Left forelimb (tissue), 1 donor: ENCODE measurements at places on chromosomes 5 and 9.

DNA sequence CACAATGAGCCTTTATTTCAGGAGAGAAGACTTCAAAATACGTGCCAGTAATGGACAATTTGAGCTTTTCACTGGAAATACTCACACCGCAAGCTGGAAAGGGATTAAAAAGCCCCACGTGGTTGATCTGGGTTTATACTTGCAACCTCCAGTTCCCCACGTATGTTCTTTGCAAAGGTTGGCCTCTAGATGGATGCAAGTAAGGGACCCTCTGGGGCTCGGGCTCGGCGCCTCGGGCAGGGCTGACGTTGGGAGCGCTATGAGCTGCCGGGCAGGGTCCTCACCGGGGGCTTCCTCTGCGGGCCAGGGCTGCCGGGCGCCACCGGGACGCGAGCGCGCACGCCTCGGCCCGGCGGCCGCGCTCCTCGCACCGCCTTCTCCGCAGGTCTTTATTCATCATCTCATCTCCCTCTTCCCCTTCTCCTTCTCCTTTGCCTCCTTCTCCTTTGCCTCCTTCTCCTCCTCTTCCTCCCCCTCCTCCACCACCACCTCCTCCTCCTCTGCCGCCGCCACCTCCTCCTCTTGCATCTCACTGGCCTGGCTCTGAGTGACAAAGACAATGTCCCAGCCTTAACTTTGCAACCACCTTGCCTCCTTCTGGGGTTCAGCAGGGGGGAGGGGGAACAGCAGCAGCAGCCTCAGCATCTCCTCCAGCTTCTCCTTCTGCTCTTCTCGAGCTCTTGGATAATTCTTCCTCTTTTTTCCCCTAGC, 701 bp upstream of the ZNF462 start:
- peak; percentile 81 for DNase-seq

- DNase-seq, result no peak
Measured at GRCh38 chr5:172902497-172903472, 56.4 kb upstream of the RPL26L1 start.

- DNase-seq, result no peak
Measured at GRCh38 chr9:104970271-104970987, 42.5 kb upstream of the ABCA1 start.

- no peak for DNase-seq
Measured at GRCh38 chr5:160887780-160888179, 35.8 kb upstream of the ATP10B start.

DNA sequence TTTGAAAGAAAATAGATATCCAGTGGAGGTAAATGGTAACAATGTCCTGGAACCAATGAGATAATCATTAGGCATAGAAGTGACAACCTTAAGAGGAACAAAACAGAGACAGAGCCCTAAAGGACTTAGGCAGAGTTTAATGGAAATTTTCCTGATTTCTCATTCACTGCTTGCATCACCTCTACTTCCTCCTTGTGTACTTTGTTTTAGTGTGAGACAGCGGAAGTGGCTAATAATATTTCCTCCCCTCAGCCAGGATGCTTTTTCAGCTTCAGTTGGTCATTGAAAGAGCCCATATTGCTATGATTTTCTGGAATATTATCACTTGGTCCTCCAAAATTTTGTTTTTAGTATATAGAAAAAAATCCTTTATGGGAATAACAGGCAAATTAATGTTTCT, 153.4 kb upstream of the MPDZ start:
- DNase-seq, result no peak

DNA sequence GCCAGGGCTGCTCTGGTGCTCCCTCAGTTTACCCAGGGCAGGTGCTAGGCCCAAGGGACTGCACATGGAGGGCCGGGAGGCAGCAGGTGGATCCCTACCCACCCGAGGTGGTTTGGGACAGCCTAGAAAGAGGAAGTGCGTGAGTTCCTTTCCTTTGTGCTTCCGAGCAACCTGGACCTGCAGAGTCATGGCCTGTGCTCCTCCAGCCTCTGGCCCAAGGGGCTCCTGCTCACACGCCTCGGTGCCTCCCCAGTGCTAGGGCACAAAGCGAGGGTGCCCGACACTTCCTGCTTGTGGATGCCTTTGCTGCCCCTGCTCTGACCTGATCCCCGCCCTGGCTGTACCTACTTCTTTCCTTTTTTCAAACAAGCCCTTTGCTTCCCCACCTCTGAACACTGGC, 79.3 kb downstream of the RXRA start:
- no peak for DNase-seq

GRCh38 chr5:138466900-138467710, 1.8 kb downstream of the EGR1 start:
- no peak for DNase-seq

DNA sequence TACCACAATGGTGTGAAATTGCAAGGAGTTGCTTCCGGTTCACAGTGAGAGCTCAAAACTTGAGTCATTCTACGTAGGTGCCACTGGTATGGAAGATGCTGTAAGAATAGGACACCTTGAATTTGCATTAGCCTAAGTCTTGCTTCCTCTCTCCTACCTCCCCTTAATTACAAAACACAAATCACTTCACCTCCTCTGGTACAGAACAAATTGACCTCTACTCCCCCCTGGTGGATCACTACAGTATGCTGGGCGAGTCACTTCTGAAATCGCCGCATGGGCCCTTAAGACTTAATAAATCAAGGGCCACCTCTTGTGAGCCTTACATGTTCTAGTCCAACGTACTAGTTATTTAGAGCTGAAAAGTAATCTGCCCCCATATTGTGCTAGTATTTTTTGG, 145.3 kb upstream of the SMARCA2 start:
- no peak for DNase-seq

GRCh38 chr5:89988998-89989655, 420.4 kb downstream of the CETN3 start:
- no peak for DNase-seq

DNA sequence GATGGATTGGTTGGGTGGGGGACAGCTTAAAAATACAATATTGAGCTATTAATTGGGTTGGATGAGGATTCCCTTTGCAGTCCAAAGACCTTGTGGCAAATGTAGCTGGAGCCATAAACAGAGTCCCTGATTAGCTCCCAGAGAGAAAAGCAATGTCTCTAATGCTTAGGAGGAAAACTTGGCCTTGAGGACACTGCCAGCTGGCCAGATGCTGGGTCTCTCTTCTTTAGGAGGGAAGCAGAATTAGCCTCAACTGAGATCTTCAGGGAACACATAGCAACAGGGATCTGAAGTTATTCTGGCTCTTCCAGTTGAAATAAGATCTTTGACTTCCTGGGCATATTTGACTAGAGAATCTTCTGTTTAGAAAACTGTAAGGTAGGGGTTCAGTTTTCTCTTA, 121.7 kb upstream of the WWC1 start:
- no peak for DNase-seq

DNA sequence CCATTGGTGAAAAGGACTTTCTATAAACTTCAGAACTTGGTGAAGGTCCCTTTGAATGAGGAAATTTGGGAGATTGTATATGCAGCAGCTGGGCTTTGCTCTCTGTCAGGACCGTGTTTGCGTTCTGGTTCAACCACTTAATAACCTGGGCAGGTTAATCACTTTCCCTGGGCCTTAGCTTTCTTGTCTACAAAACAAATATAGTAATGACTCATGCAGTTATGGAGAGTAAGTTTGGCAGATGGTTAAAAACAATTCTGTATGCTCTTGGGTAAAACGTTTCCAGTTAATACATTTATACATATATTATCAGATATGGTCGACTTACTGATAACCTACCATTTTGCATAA, 197.0 kb downstream of the ARHGEF28 start:
- DNase-seq, result no peak

GRCh38 chr5:31213257-31213656, 19.8 kb downstream of the CDH6 start:
- no peak for DNase-seq

GRCh38 chr9:111158363-111158762, 120.1 kb upstream of the LPAR1 start:
- no peak for DNase-seq

DNA sequence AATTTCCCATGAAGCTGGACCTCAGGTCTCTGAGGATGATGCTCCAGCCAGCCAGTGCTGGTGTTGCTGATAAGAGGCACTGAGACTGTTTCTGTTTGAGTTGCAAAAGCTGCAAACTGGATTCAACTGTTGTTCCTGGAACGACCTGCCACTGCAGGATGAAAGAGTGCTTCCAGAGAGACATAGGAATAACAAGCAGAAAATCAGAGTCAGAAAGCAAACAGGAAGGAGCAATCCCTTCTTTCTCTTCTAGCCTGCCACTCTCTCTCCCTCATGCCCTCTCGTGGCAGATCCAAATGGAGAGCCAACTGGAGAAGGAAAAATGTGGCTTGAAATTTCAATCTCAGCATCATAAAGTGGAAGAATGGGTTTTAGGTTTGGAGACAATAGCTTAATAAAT, 110.4 kb downstream of the STARD4 start:
- no peak for DNase-seq

DNA sequence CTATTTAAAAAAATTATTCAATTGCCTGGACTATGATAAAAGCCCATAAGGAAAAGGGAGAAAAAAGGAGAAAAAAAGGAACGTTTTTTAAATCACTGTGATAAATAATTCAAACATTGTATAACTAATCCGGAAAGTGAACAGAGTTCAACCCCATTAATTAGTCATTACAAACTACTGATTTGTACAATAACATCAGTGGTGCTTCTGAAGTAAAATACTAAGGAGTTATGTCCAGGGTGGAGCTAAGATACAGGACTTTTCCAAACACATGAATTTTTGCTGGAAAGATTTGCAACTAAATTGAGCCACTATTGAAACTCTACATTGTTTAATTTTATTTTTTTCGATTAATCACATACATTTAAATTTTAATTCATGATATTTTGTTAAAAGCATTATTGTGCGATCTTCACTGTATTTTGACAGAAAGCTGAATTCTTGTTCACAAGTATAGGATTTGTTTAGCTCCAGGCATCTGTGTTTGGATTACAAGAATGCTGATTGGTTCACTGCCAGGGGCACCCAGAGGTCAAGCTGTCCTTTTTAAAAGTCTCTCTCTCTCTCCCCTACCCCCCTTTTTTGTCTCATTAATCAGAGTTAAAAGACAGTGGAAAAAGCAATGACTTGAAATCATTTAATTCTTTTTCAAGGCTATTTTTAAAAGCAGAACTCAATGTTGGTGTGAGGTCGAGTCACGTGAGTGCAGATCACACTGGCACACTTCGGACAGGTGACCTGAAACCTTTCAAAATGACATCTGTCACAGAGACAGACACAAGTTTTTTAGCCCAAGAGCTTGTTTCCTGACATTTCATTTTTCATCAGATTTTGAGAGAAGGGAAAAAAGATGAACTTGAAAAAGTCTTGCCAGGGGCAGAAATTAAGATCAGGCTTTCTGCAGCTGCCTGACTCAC, 387.3 kb downstream of the NR2F1-AS1 start:
- no peak for DNase-seq

DNA sequence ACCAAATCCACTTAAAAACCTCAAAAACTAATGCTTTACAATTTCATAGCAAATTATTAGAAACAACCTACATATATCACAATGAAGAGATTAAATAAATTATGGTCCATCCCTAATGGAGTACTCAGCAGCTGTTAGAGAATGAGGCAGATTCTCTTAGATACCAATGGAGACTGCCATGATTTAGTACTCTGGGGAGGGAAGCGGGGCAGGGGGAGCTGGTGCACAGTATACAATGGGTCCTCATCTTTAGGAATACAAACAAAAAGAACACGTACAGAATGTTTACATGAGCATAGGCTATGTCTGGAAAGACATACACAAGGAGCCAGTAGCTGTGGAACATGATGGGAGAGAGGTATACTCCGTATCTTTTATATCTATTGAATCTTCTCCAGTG, 2.0 kb downstream of the LIFR start:
- no peak for DNase-seq

DNA sequence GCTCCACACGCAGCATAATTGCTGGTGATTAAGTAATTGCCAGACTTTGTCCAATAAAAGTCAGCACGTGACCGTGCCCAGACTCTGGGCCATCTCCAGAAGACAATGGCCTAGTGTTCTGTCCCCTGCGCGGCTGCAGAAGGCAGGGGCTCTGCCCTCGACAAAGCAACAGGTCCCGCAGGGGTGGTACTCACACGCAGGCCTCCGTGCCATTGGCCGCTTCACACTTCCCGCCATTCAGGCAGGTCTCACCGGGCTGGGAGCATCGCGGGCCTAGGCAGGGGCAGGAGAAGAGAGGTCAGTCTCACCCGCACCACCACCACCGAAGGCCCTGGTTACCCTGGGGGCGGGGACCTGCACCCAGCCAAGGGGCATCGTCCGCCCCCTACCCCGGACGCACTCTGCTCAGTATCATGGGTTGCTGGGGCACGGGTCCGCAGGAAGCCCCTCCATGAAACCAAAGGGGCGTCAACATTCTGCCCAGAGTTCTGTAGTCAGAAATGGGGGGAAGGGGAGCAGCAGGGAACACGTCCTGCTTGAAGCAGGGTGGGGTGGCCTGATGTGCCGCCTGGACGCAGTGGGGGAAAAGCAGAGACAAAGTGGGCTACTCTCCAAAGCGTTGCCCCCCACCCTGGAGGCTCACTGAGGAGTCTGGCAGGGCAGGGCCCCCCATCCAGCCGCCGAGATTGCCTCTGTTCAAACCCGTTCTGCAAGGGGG, 1.9 kb downstream of the NOTCH1 start:
- DNase-seq, result no peak

- no peak for DNase-seq
Measured at GRCh38 chr5:180007582-180007981, 64.0 kb downstream of the RNF130 start.

GRCh38 chr9:130124085-130124860, 47.9 kb upstream of the NCS1 start:
- no peak for DNase-seq

DNA sequence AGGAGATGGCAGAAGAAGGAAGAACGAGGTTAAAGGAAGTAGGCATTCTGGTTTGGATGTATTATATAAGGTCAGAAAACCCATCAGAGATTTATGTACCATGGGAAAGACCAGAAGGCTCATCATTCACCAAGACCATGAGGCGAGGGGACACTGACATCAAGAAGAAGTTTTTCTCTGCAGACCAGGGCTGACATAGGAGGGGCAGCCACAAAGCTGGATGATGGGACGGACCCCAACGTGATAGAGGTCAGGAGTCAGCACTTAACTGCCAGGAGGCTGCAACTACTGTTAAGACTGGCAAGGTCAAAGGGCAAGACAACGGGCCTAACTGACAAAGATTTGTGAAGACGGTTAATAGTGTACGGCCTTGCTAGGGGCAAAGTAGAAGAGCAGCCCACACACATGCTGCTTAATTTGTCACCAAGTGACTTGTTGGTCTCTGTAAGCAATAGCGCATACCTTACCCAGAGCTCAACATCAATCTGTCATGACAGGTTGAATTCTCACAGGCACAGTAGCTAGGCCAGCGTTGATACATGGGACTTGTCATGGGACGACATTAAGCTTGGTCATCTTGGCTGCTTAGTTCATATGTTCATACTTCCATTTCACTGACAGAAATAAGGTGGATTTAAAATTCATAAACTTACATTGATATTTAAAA, 579.7 kb upstream of the CDH10 start:
- no peak for DNase-seq

GRCh38 chr5:89929173-89929572, 480.4 kb downstream of the CETN3 start:
- DNase-seq, result no peak

DNA sequence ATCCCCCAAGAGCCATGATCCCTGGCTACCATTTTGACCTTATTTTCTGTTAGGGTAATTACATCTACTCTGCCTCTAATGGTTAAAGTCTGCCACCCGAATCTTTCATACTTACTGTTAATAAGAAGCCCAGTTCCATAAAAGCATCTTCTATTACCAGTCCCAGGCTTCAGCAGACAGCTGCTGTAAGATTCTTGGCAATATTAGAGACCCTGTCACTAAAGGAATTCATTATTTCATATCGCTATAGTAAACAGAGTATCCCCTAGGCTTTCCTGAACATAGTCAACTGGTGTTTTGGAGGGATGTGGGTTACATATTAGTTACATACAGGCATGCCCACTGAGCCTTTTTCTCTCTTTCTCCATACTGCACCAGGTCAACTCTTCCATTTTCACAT, 608.7 kb upstream of the SEMA6A start:
- no peak for DNase-seq
